ENCODE measurements at places on chromosomes 6 and 20.

DNA sequence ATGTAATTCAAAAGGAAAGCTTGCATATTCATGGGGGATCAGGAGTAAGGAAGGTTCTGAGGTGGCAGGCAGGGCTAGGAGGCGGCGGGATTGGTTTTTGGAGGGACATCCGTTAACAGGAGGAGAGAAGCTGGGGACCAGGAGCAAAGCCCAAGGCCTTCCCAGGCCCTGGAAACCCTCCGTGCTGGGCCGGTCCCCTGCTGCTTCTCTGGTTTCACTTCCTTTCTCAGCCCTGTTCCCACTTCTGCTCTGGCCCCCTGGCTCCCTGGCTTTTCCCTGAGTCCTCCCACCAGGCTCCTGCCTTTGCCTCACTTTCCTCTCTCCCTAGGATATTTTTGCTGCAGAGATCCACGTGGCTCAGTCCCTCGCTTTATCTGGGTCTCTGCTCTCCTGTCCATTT, 26.4 kb upstream of the SALL4 start:
- DNase-seq, result no peak

DNA sequence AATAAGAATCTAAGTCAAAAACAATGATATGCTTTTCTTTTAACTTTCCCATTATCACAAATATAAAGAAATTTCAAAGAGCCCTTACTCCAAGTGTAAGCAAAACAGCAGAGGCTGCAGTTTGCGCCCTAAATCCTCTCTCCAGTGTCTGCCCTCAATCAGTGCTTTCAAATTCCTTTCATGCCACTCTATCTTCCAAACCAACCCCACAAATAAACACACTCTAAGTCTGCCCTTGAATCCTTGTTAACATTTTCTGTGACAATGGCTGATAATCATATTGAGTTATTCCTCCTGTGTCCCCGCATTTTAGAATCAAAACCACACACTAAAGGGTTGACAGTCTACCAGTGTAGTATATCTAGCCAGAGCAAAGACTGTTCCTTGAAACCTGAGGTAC, 317.9 kb upstream of the MARCKS start:
- DNase-seq, result no peak

- DNase-seq, result no peak
Measured at GRCh38 chr6:13914351-13914750, 10.4 kb upstream of the RNF182 start.

DNA sequence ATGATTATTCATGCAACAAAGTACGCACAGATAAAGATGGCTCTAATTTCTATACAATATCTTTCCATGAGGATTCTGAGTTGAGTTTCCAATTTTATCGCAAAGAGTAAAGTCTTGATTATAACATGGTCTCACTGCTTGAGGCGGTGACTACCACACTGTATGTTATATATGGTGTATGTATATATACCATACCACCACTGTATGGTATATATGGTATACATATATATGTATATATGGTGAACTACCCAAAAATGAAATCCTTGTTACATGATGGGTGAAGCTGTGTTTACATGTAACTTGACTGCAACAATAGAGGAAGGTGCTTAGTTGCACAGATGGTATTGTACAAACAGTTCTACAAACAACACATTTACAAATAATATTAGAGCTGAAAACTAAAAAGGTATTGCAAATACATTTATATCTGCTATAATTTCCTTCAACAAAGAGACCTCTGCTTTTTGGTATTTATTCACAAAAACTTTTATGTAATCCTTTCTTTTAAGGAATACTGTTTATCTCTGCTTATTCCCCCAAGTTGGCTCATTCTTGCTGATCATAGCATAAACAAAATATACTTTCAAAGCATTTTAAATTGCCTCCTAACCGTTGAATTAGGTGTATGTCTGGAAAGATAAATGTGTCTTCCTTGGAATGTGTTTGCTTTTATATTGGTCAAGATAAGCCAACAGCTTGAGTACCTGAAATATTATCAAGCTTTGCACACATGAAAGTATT, 77.7 kb upstream of the TPD52L1 start:
- DNase-seq, result no peak

DNA sequence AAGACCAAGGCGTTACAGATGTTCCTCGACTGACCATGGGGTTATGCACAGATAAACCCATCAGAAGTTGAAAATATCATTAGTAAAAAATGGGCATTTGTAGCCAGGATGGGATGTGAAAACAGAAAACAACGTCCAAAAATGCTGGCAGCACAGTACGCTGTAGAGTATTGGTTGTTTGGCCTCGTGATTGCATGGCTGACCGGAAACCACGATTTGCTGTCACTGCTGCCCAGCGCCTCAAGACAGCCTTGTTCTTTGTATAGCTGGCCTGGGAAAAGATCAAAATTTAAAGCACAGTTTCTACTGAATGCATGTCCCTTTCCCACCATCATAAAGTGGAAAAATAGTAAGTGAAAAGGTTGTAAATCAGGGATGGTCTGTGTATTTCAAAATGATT, 41.9 kb downstream of the MTHFD1L start:
- DNase-seq, result no peak

DNA sequence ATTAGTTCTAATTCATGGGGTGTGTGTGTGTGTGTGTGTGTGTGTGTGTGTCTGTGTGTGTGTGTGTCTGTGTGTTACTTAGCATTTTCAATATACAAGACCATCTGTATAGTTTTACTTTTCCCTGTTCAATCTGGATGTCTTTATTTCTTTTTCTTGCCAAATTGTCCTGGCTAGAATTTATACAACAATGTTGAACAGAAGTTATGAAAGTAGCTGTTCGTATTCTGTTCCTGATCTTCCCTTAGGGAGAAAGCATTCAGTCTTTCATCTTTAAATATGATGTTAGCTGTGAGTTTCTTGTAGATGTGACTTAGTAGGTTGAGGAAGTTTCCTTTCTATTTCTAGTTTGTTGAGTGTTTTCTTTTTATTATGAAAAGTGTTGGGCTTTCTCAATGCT, 334.7 kb upstream of the RNF24 start:
- DNase-seq, result no peak

DNA sequence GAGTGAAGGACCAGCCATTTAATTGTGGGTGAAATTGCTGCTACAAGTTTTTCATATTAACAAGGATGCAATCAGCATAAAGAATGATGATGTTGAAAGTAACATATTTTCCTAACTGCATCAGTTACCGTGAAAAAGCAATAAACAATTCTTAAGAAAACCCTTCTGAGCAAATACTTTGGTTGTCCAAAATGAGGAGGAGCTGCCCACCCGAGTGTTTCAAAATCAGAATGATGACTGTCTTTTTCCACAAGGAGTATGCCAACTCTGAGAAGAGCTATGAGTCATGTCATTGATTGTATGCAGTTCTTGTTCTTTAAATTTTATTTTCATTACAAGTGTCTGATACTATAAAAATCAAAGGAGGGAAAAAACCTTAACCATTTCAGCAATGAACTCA, 470.5 kb downstream of the COL12A1 start:
- no peak for DNase-seq

GRCh38 chr6:53111865-53112264, 36.8 kb downstream of the GCM1 start:
- DNase-seq, result no peak

- no peak for DNase-seq
Measured at GRCh38 chr6:5125152-5126006, 40.2 kb downstream of the PPP1R3G start.

- no peak for DNase-seq
Measured at GRCh38 chr6:90187437-90188121, 109.1 kb downstream of the BACH2 start.

DNA sequence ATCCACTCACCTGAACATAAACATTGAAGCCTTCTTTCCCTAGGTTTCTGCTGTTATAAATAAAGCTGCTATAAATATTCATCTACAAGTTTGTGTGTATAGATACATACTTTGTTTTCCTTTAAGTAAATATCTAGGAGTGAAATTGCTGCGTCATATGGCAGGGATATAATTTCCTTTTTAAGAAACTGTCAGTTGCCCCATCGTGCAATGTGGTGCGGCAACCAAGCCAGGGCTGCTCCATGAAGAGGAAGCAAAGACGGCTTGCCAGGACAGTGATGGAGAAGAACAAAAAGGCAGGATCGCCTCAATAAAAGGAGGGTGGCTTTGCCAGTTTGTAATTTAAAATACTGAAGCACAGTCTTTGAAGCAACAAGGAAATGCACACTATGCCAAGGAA, 36.6 kb downstream of the CITED2 start:
- no peak for DNase-seq

- DNase-seq, result no peak
Measured at GRCh38 chr6:132648356-132648755, 10.6 kb downstream of the TAAR1 start.

- DNase-seq, result no peak
Measured at GRCh38 chr6:23367311-23367710, 758.7 kb upstream of the NRSN1 start.

DNA sequence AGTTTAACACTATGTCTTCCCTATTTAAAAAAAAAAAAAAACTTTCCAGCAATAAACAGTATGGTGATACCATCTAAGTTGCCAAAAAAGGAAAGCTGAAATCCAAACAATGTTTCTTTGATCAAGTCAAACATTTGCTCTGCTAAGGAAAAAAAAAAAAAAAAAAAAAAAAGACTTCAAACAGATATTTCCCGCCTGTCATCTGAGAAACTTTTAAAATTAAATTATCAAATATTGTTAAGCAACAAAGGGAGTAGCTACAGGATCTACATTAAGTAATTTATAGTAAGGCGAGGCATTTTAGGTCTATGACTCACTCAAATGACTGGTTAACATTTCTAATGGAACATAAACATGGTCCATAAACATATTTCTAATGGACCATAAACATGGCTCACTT, 121.2 kb downstream of the DST start:
- DNase-seq, result no peak

- no peak for DNase-seq
Measured at GRCh38 chr6:46190889-46191288, 20.1 kb upstream of the ENPP5 start.

DNA sequence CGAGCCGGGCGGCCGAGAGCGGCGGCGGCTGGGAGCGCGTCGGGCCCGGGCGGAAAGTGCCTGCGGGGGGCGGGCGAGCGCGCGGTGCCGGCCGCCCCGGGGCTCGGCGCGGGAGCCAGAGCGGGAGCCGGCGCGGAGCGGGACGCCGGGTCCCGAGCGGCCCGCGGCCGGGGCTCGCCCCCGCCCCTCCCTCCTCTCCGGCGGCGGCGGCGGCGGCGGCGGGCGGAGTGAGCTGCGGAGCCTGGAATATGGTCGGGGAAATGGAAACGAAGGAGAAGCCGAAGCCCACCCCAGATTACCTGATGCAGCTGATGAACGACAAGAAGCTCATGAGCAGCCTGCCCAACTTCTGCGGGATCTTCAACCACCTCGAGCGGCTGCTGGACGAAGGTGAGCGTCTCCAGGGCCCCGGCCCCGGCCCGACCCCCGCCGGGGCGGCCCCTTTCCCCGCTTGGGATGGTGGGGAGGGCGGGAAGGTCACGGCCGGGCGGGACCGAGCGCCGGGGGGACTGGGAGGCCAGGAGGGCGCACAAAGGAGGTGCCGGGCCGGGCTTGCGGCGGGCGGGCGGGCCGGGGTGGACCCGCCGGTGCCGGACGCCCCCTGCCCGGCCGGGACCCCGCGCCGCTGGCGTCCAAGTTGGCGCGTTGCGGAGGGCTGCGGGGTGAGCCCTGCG, 565 bp downstream of the QKI start:
- no peak for DNase-seq

DNA sequence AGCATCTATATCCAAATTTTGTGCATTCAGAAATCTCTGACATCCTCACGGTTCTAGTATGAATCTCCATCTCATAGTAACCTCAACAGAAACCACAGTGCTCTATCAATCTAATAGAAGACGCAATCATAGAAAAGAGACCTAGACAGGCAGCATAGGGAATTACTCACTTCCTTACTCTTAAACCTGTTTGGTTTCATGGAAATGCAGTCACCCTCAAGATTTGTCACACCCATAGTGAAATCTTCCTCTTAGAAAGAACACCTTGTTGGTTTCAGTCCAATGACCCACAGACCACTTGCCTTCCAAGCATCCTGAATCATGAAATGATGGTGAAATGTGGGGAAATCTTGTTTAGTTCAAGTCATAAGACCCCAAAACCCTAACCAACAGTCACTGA, 166.1 kb upstream of the PRDM1 start:
- DNase-seq, result no peak

DNA sequence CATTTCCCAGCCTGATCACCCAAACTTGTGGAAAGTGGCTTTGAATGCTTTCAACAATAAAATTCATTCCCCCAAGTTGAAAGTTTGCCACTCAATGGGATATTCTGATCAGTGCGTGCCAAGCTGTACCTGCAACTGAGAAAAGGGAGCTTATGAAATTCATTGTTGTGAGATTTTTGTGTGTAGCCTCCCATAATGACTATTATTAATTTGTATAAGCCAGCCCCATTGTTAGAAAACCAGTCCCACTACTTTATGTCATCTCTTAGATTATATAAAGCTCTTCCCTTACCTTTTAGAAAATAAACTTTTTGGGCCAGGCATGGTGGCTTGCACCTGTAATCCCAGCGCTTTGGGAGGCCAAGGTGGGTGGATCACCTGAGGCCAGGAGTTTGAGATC, 15.9 kb downstream of the IL20RA start:
- DNase-seq, result no peak

GRCh38 chr6:156828280-156828703, 51.1 kb downstream of the ARID1B start:
- DNase-seq, result no peak

- peak; percentile 3 for DNase-seq
Measured at GRCh38 chr6:151723152-151723551, 84.3 kb upstream of the ESR1 start.

GRCh38 chr20:59976156-59976782, 18.0 kb downstream of the CDH26 start:
- DNase-seq, result no peak

GRCh38 chr6:167237438-167238145, 53.5 kb upstream of the UNC93A start:
- DNase-seq, result no peak

GRCh38 chr20:57251344-57251743, 15.1 kb downstream of the BMP7 start:
- DNase-seq, result no peak

DNA sequence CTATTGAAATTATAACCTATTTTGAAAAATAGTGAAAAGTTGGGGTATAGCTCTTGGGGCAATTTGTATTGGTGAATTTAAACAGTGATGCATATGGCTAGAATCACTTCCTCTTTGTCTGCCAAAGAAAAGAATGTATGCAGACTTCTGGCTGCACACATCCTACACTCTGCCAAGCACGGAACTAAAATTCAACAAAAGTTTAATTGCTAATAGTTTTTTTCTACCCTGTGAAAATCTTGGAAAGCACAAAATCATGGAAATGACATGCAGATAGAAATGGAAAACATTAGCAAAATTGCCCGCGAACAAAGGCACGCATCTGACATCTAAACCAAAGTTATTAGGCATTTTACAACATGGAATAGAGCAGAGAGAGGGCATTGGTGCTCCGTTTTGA, 106.4 kb upstream of the PDE10A start:
- DNase-seq, result no peak

DNA sequence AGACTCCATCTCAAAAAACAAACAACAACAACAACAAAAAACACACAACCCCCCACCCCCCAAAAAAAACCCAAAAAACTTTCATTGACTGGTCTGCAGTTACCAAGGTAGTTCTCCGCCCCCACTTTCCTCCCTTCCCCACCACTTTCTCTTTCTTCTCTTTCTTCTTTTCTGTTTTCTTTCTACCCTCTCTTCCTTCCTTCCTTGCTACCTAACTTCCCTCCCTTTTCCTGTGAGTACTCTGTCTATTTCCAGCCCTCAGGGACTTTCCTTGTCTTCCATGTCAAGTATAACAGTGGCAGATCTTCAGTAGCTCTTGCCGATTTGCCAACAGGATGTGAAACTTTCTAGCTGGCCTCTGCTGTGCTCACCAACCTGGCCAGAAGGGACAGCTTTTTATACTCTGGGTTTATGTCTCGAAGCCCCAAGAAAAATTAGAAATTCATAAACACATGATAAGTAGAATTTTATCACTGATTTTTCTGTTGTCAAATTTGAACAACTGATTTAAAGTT, 399.5 kb downstream of the QKI start:
- DNase-seq, result no peak
